Stimulated activated effector memory CD8-positive, alpha-beta T cell treated with anti-CD3 and anti-CD28 coated beads, Interleukin-12 subunit alpha, Interleukin-12 subunit beta, amount 100 ng/mL, for 72 hours (primary cell): ENCODE measurements at places on chromosomes 16 and 17.

GRCh38 chr17:36653856-36654255 is 52.5 kb downstream of the MRM1 start:
- DNase-seq, result no peak

- DNase-seq, result no peak
Measured at GRCh38 chr17:16937431-16937830, 34.5 kb downstream of the TNFRSF13B start.

DNA sequence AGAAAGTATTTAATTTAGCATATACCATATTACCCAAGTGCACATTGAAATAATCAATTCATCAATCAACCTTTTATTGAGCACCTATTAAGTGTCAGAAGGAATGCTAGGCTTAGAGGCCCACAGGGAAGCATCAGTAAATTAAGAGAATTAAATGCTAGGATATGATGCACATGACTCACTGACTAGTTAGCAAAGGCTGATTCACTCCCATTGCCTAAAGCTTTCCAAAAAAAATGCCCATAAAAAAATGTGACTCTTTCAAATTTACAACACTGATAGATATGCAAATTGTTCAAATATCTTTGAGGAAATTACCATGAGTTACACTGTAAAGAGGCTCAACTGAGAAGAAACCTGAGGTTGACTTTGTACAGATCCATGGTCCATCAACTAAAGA is 883.3 kb downstream of the CDH11 start:
- DNase-seq, result no peak

GRCh38 chr17:58755577-58756245 is at the start of gene PPM1E:
Gene PPM1E (plus strand): TSS chr17:58755854.
- peak; percentile 63 for DNase-seq

- DNase-seq, result no peak
Measured at GRCh38 chr17:77343031-77343800, 202.4 kb downstream of the SEC14L1 start.

DNA sequence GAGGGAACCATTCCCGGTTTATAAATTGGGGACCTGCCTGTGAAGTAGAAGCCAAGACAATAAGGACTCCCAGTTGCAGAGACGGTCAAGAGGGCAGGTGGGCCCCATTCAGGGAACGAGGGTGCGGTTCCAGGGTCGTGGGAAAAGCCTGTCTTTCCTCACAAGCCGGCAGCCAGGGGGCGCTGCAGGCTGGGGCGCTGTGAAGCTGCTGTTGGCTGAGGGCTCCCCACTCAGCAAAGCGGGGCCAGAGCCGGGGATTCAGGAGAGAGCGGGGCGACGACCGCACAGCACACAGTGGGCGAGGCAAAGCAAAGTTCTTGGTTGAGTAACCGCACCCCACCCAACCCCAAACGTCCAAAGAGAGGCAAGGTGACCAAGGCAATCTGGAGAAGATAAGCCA is 24.9 kb downstream of the CDRT15 start:
- DNase-seq, result no peak

- no peak for DNase-seq
Measured at GRCh38 chr17:2172077-2172851, 117.4 kb downstream of the HIC1 start.

GRCh38 chr17:43020030-43020621 is 2.1 kb downstream of the VAT1 start:
- no peak for DNase-seq

GRCh38 chr17:17682737-17683680 is 1.8 kb downstream of the RAI1 start:
- no peak for DNase-seq

GRCh38 chr17:36691606-36692005 is 90.2 kb downstream of the MRM1 start:
- DNase-seq, result no peak

- DNase-seq, result peak; percentile 55
Measured at GRCh38 chr17:82882715-82883418, 43.0 kb upstream of the ZNF750 start.

DNA sequence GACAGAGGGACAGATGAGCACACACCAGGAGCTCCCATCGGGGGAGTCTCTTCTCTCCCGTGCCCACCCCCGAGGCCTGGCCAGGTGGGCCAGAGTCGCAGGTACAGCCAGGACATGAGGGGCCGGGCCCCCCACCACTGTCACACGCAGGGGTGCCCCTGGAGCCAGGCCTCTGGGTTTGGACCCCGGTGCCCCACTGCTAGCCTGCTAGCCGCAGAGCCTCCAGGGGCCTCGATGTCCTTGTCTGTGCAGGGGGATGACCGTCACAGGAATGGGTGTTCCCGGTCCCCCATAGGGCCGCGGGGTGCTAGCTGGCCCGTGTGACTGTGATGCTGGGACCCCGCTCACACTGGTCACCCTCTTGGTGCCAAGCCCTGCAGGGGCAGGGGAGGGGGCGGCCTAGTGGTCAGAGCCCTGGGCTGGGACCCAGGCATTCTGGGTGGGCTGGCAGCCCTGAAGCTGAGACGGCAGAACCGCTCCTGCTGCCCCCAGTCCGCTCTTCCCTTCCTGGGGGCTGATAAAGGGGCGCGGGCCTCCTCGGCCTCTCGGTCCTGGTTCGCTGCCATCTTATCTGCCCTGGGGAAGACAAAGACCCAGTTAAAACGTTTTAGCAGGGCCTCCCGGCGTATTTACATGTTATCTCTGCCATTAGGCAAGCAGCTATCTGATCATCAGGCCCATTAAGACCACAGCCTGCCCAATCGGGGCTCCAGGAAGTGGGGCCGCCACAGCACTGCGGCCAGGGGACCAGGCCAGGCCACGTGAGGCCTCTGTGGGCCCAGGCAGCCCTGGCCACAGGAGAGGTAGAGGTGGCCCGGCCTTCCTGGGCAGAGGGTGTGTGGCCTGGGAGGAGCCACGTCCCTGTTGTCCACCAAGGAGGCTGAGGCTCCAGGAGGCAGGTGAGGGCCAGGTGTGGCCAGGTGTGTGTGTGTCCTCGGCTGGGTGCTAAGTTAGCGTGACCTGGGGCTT is 57.2 kb upstream of the ZC3H18 start:
- DNase-seq, result no peak

DNA sequence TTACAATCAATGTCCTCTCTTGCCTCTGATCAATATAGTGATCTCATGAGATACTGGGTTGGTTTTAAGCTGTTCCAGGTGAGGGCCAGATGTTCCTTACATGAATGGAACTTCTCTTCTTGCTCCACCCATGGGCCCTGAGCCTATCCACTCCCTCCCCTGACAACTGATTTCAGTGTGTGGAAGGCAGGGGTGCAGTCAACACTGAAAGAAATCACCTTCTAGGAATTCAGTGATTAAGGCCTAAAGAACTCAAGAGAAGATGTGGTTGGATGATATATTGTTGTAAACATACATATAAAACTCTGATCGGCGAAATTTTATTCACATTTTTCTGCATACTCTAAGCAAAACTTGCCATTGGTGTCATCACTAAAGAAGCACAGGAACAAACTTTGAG is 6.7 kb upstream of the GOSR2 start:
- DNase-seq, result no peak

DNA sequence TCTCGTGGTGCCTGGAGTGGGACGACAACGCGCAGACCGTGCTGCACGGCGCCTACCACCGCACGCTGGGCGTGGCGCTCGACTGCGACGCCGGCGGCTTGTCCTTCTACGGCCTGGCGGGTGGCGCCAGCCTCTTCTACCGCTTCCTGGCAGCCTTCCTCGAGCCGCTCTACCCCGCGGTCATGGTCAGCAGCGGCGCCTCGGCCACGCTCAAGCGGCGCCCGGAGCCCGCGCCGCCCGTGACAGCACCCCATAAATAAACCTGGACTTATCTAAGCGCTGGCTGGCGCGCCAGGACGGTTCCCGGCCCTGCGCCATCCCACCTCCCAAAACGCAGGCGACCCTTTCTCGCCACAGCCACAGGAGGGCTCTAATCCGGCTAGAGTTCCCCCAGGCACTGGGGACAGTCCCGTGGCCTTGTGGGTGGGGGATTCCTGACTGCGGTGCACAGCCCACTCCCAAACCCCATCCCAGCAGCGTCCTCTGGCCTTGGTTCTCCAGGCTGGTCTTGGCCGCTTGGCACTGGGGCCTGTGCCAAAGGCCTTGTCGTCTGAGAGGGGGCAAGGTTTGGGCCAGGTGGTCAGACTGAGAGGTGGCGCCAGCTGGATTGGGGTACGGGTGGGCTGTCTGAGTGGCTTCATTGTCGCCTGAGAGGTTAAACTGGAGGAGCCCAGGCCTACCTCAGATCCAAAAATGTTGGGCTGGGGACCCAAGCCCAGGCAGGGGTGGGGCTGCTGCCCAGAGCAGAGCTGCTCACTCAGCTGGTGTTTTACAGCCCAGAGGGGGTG is 10.1 kb upstream of the SLC16A5 start:
- DNase-seq, result peak; percentile 27

DNA sequence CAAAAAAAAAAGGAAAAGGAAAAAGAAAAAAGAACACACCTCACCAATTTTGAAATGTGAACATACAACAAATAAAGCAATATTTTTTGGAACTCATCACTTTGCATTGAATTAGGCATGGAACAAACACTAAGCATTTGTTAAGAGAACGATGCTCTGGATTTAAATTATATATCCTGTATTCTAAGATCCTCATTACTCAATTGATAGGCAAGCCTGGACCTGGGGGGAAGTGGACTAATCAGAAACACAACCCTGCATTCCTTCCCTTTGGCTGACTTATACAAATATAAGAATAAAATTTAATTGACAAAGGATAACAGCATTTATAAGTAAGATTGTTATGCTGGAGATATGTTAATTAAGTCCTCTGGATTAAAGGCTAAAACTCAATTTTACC is 2.2 kb downstream of the GJC1 start:
- no peak for DNase-seq

GRCh38 chr17:44556166-44556831 is 985 bp upstream of the FZD2 start:
- DNase-seq, result peak; percentile 56

DNA sequence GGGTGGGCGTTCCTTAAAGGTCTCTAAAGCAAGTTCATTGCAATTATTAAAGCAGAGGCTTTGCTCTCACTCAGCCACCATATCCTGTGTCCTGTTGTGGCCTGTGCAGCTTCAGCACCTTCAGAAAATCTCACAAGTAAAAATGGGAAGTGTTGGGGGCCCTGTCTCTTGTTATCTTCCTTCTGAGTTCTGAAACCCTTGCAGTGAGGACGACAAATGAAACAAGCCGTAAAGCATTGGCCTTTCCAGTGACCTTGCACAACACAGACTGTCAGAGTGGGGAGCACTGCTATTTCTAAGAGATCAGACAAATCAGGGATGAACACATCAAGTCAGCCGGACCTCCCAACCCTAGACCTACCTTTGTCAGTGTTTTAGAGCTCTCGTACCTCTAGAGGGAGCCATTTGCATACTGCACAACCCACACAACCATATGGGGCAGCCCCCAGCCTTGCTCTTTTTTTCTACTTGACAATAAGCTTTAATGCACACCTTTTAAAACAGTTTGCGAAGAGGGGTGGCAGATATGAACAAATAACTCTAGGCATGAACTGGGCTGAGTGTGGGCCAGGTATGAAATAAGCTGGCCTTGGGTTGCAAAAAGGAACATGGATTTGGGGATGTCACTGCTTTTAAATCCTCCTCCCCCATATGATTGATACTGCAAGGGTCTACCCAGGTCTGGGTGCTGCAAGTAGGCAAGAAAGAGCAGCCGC is 89.8 kb downstream of the KATNIP start:
- no peak for DNase-seq

DNA sequence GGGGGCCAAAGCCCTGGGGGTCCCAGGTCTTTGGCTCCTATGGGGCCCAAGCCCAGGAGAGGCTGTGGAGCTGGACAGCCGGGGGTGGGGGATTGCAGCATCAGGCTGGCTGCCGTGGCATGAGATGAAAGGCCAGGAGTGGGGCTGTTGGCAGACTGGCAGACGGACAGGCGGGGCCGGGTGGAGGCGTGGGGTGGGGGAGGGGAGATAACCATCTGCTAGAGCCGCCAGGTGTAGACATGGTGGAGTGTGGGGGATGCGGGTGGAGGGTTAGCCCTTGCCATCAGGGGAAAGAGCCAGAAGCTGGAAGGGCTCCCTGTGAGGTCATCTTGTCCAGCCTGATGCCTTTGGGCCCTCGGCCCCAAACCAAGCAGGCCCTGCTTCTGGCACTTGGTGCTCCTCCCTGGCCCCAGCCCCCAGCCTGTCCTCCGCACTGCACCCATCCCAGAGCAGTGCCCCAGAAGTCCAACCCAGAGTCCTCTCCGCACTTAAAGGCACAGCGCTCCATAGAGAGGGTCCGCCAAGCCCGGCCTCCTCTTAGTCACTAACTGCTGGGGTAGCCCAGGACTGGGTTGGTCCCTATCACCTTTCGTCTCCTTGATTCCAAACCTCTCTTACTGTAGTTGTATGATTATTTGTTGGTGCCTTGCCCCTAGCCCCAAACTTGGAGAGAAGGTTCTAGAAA is 33.3 kb upstream of the DLX4 start:
- DNase-seq, result no peak

GRCh38 chr17:58192612-58193011 is at the start of gene EPX:
Gene EPX (plus strand): TSS chr17:58192726. CDS start chr17:58192847, 121 bp downstream.
- no peak for DNase-seq

DNA sequence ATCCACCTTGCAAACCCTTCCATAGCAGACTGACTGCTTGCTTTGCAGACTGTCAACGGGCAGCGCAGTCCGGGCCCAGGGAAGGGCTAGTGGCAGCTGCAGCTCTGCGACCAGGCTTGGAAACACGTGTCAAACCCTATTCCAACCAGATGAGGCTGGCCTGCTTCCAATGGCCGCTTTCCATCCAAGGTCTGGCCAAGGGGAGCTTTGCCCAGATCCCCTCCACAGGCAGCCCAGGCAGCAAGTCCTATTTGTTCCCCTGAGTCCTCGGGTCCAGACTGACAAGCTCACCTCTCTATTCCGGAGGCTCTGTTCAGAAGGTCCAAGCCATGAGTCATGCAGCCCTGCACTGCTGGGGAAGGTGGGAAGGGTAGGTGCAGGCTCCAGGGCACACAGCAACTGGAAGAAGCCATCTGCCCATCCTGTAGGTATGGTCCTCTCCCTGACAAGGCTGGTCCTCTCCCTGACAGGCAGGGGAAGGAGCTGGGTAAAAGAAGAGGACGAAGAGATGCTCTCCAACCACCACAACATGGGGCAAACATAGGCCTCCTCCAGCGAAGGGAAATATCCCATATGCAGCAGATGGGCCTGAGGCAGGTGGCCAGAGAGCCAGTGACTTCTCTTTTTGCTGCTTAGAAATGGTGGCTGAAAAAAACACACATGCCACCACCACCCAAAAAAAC is 22.6 kb upstream of the AXIN2 start:
- DNase-seq, result no peak

GRCh38 chr16:47732523-47733111 is 271.5 kb downstream of the PHKB start:
- no peak for DNase-seq
